MM.1S (cell line): ENCODE measurements at places on chromosomes 2 and 18.

- no peak for DNase-seq
Observed at GRCh38 chr2:231632559-231633142, 40.0 kb downstream of the TEX44 start.

DNA sequence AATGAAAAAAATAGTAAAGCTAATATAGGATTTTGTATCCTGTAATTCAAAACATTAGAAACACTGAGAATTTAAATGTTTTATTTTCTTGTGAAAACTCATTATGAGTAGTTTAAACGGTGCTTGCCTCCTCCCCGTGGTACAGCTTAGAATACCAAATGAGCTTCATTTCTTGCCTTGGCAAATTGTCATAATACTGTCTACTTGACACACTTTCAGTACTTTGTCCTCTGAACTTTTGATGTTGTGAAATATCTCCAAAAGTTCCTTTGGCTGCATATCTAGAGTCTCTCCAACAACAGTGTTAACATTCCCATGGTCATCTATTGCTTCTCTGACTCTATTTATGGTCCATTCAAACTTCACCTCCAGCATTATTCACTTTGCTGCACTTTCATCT, 61.9 kb upstream of the EPB41L5 start:
- no peak for DNase-seq

- DNase-seq: no peak
Observed at GRCh38 chr2:48109491-48110204, 203.3 kb upstream of the FBXO11 start.

GRCh38 chr2:66069937-66070720, 364.8 kb upstream of the MEIS1 start:
- no peak for DNase-seq

DNA sequence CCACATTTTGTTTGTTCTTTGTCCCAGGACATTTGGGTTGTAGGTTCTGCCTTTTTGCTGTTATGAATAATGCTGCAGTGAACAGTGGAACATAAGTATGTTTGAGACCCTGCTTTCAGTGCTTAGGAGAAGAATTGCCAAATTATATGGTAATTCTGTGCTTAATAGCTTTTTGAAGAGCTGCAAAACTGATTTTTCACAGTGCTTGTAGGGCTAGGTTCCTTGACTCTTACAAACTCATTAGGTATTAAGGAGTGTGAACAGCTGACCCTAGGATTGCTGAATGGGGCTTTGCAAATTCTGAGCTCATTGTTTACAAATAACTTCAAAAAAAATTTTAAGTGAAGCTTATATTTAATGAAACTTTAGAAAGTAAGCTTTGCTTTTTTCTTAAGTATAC, 154.2 kb downstream of the LTBP1 start:
- no peak for DNase-seq

- DNase-seq: no peak
Observed at GRCh38 chr2:58535990-58536389, 294.9 kb upstream of the FANCL start.

DNA sequence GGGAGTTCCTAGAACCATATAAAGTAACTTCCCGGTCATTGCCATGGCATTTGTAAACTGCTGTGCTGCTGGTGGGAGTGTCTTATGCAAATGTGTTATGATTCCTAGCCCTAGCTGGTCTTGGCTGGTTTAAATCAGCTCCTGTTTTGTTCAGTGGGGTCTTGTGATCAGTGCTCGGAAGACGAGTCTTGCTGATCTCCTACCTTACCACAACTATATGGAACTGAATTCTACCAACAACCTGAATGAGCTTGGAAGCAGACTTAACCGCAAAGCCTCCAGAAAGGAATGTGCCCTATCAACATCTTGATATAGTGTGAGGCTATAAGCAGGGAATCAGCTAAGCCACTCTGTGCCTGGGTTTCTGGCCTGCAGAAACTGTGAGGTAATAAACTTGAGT, 33.5 kb downstream of the POLE4 start:
- DNase-seq: no peak

DNA sequence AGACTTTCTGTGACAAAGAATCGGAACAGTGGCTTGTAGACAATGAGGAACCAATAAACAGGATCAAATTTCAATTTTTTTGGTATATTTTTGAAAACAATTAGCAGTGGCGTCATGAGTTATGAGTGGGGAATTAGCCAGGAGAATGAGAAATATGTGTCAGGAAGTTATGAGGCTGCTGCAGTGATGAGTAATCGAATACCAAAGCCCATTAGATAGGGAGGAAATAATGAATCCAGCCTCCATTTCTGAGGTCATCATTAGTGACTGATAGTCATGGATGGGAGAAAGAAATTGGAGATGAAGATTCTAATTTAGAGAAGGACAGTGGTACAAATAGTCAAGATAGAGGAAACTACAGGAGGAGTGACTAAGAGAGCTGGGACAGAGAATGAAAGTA, 673.1 kb upstream of the VRK2 start:
- no peak for DNase-seq

- DNase-seq: no peak
Observed at GRCh38 chr18:77157312-77157711, 24.7 kb upstream of the MBP start.
